NCI-H1417 (cell line): ENCODE measurements at places on chromosomes 5 and 9.

GRCh38 chr9:137437691-137438590, 3.2 kb downstream of the ENTPD8 start:
- DNase-seq, result no peak

GRCh38 chr9:105757496-105758251, 63.3 kb downstream of the TMEM38B start:
- DNase-seq, result no peak

DNA sequence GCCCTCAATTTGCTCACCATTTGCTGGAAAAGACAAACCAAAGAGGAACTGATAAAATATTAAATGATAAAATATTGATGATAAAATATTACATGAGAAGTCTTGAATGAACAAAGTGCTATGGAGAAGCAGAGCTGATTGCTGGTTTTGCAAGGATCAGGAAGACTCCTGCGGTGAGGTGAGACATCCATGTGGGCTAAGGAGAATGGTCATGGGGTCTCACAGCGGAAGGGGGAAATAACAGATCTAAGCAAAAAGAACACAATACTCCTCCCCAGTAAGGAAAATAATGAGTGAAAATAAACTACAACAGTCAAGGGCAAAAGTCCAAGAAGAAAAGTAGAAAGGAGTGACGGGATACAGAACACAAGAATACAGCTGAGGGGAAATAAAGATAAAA, 146.8 kb downstream of the LURAP1L start:
- no peak for DNase-seq

DNA sequence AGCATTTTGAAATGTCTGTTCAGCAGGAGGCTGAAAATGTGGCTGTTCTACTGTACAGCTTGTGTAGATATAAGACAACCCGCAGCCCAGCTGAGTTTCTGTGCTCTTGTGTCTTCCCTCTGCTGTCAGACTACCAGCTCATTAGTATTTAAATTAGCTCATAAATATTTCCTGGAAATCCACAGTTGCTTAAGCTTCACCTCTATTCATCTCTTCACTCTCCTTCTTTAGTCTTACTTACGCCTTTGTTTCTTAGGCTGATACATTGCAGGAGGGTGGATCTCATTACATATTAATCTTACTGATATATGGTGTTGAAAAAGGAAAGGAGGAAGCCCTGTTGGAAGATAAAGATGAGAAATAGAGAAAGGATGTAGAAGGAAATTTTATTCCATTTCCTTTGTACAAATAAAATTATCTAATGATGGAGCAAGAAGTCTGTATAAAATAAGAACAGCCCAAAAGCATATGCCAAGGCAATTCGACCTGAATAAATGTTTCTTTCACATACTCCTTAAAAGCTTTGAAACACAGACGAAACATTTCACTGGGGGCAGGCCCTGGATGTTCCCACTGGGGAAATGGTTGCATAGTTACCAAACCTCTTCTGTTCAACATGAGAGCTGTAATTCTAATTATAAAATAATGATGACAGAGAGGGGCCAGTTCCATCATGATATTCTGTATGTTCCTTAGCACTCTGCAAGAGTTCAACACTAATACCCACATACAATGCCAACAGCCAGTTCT, 111.8 kb upstream of the APC start:
- DNase-seq, result peak; percentile 51

- DNase-seq, result peak; percentile 4
Measured at GRCh38 chr5:73867345-73868335, 241.6 kb downstream of the ARHGEF28 start.

- DNase-seq, result no peak
Measured at GRCh38 chr5:175347931-175348330, 96.1 kb downstream of the DRD1 start.

GRCh38 chr9:34830068-34830467, 120.1 kb upstream of the CCL21 start:
- DNase-seq, result no peak

DNA sequence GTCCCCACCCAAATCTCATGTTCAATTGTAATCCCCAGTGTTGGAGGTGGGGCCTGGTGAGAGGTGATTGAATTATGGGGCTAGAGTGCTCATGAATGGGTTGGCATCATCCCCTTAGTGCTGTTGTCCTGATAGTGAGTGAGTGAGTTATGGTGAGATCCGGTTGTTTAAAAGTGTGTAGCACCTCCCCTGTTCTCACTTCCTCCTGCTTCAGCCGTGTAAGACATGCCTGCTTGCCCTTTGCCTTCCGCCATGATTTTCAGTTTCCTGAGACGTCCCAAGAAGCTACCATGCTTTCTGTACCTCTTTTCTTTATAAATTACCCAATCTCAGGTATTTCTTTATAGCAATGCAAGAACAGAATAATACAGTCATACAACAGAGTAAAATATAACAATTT, 742 bp upstream of the LECT2 start:
- DNase-seq, result no peak

GRCh38 chr5:113276001-113276400, 158.8 kb downstream of the TSSK1B start:
- no peak for DNase-seq

DNA sequence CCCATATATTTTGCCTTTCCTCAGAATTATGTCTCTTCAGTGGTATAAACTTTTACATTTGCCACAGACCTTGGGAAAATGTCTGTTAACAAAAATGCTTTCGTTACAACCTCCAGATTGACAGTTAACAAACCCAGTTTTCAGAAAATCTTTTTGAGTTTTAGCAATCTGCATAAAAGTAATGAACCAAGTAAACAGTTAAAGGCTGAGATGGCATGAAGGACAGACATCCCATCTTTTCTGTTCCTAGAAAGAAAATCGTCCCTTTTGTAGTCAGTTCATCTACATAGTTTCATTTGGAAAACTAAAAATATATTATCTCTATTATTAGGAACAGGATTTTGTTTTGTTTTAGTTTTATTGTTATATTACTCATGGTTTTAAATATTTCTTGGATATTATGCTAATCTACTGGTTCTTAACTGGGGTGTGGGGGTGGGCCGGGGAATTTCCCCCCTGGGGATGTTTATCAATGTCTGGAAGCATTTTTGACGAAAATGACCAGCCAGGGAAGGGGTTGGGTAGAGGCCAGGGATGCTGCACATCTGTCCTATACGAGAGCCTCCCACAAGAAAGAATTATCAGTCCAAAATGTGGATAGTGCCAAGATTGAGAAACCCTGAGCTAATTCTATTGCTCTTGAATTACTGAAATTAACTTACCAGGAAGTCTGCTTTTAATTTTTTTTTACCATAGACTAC, 11.9 kb downstream of the FYB1 start:
- DNase-seq, result no peak

- no peak for DNase-seq
Measured at GRCh38 chr9:107000218-107000617, 137.3 kb downstream of the ZNF462 start.

DNA sequence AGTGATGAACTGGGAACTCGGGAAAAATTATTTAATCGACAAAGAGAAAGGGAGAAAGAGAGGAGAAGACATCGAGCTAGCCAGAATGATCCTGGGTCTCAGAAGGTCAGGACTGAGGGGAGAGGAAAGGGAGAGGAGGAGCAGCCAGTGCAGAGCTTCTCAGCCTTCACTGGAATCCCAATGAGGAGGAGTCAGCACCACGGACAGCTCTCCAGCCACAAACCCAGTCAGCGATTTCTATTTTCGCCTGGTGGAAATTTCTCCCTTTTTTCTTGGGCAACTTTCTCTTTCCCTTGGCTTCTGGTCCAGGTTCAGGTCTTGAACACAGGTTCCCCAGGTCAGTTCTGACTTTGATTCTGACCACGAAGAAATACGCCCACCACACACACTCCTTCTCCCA, 1.6 kb upstream of the BRINP1 start:
- DNase-seq, result no peak

DNA sequence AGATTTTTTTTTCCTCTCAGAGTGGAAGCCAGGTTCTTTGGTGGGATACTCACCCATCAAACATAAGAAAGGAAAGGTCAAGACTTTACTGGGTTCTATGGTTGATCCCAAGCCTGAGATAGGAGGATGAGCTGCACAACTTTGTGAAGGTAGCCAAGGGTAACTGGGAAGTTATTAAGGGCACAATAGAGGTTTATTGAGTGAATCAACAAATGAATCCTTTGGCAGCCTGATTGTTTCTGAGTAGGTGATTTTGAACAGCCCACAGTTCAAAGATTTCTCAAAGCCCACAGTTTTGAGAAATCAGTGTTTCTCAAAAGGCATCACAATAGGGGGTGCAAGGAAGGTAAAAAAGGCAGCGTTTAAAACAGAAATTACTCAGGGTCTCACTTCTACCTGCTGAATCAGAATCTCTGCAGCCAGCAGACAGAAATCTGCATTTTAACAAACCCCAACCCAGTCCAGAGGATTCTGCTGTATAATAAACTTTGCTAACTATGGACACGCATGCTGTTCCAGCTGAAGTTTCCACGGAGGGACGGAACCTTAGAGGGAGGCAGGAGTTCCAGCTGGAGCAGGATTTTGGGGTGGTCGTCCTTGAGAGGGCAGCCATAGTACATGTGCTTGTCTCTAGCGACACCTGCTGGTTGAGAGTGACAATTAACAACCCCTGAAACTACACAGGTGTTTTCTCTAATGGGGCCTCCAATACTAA, 32.7 kb upstream of the FSD1L start:
- DNase-seq, result peak; percentile 86

- DNase-seq, result peak; percentile 42
Measured at GRCh38 chr5:174793684-174794328, 69.4 kb downstream of the MSX2 start.

GRCh38 chr5:168879331-168879730, 300.2 kb upstream of the PANK3 start:
- no peak for DNase-seq

- DNase-seq, result no peak
Measured at GRCh38 chr5:82396396-82396795, 118.2 kb upstream of the RPS23 start.

DNA sequence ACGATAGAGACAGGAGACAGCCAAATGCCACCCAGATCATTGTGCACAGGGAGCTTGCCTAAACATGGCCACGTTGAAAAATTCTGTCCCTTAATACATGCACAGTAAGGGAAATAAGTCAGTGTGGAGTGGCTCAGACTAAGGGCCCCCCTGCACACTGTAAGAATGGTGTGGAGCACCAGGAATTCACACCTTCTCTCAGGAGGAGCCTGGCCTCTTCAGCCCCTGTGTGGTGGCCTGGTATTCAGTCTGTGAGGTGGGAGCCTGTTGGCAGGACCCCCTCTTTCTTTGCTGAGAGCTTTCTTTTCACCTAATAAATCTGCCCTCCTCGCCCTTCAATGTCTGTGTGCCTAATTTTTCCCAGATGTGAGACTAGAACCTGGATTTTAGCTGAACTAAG, 66.1 kb upstream of the RASGRF2 start:
- DNase-seq, result no peak
